ENCODE measurements at places on chromosomes 7 and 10.

- DNase-seq, result no peak
These were observed 209.6 kb downstream of the EBF3 start for GRCh38 chr10:129754211-129755050.

DNA sequence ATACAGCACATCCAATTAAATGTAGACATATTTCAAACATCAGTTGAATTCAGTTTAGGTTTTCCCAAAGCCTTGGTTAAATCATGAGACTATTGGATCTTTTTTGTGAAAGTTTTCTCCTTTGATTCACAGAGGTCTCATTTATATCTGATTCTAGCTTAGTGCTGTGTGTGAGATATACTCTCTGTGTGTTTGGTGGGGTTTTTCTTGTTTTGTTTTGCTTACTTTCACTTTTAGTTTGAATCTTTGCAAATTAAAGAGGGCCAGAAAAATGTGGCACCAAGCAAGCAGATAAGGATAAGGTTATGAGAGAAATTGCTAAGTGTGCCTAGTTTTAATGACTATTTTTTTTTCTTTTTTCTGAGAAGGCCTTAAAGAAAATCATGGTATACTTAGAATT lies 12.6 kb upstream of the OR6B1 start:
- no peak for DNase-seq

- peak; percentile 70 for DNase-seq
These were observed 1.8 kb downstream of the FRAT2 start for GRCh38 chr10:97332591-97333350.

DNA sequence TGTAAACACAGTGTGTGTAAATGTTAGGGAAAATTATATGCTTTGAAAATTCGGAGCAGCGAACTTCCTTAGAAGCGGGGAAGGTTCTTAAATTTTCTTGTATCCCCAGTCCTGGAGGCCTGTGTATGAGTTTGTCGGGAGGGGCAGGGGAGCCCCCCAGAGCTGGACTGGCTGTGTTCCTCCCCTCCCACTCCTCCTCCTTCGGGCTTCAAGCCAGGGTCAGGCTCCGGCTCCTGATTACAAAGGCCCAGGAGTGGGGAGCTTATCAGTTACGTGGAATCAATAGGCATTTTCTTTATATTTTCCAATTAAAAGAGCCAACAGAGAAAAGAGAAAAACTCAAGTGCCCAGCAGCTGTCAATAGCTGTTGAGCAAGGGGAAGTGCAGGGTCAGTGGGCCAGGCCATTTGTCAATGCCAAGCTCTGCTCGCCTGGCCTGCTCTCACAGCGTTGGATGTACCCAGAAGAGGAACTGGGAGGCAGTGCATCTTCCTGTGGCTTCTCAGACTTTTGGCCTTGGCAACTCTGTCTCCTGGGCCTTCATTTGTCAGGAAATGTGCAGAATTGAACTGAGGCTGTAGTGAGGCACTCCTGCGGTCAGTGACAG lies 156.9 kb upstream of the PCBD1 start:
- no peak for DNase-seq

DNA sequence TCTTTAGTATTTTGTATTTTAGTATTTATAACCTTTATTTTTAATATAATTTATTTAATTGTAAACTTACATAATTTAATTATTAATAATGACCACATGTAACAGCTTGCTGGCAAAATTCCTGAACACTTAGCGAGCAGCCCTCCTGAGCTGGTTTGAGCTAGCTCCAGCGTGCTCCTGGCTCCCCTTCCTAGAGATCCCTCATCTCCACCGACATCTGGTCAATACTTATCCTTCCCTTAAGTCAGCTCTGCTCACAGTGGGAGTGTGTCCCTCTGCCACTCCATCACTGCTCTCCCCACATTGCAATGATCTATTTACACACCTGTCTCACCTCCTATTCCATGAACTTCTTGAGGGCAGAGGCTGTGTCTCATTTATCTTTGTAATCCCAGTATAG lies 20.6 kb upstream of the TBXAS1 start:
- no peak for DNase-seq

DNA sequence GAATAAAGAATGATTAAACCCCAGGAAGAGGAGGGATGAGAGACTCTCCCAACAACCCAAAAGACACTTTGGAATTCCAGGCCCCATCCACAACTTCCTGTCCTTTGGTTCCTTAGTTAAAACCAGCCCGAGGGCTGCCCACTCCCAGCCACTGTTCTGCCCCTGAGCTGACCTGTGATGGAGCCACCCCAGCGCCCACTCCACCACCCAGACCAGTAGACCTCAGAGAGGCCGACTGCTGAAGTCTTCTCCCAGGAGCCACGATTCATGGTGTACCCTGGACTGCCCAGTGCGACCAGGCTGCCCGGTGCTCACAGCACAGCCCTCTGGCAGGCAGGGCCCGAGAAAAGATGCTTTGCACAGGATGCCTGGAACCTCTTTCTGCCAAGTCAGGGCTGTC lies 6.7 kb downstream of the VSTM4 start:
- DNase-seq, result no peak

- no peak for DNase-seq
These were observed 710.1 kb upstream of the KCND2 start for GRCh38 chr7:119562839-119563238.

GRCh38 chr7:116169060-116169459 lies 41.3 kb upstream of the TES start:
- DNase-seq, result no peak

DNA sequence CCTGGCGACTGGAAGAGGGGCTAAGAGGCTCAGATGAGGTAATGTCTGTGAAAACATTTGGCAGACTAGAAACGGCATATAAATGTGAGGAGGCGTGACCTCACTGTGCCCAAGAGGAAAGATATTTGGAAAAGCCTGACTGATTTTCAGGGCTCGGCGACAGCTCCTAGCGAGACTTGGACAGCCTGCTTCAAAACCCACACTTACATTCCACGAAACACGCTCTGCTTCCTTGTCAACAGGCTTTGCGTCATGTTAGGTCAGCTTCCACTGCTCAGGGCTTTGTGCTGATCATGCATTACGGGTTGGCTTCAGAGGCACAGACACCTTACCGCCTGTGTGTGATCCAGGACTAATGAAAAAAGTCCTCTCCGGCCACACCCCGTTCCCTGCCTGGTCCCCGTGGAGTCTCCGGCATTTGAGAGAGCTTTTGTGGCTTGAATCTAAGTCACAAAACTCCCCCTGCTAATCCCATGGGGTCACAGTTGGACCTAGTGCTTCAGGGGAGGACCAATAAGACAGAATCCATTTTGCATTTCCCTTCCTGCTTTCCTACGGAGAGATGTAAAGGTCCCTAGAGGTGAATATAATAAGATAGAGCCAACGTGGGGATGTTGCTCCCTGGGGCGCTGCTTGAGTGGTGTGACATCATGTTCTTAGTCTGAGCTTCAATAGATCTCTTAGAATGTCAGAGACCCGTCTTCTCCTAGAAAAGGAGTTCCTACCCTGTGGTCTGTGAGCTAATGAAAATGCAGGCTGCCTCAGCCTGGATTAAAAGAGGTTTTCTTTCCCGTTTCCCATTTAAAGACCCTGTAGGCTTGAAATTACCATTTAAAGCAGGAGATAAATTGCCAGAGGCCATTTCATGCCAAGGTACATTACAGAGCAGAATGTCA lies 25.5 kb downstream of the FGFBP3 start:
- no peak for DNase-seq

GRCh38 chr7:158073845-158074840 lies 513.5 kb downstream of the PTPRN2 start:
- no peak for DNase-seq

- no peak for DNase-seq
These were observed 5.6 kb downstream of the GIMAP1 start for GRCh38 chr7:150721970-150722373.

DNA sequence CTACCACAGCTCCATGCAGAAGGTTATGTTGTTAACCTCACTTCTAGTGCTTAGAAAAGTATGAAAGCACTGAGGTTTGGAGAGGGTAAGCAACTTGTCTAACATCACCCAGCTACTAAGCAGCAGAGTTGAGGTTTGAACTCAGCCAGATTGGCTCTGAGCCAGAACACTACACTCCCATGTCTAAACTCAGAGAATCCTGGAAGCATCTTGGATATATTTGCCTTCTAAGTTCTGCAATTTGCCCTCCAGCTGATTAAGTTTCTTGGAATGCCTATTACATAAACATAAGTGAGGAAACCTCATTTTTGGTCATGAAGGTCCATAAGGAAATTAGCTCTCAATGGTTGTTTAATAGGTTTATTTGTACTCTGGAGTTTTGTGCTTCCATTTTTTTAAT lies 78.1 kb upstream of the PHYHIPL start:
- DNase-seq, result no peak

DNA sequence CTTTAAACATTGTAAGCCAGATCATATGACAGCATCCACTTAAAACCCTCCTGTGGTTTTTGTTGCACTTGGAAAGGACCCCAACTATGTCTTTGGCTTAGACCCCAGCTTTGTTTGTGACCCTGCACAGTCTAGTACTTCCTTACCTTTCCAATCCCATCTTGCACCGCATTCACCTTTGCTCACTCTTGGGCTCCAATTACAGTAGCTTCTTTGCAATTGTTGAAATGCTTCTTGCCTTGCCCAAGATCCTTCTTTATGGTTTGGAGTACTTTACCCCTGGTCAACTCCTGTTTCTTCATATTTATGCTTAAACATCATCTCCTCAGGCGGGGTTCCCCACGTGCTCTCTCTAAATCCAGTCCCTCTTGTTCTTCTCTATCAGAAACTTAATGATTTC lies 162.6 kb downstream of the PTEN start:
- no peak for DNase-seq

DNA sequence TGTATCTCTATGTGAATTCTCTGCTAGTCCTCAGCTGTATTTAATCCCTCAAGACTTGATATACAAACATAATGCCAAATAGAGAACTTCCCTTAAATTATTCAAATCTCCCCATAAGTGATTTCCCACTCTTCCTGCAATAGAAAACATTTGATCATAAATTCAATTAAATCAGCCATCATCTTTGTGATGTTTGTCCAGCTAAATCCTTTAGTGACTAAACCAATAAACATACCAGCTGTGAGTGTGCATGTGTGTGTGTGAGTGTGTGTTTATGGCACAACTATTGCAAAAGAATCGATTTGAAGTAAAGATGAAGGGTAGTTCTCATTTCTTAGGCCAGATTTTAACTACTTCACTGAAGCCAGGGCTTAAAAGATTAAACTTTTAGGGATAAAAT lies 175.5 kb upstream of the FZD1 start:
- no peak for DNase-seq

GRCh38 chr10:110192552-110192951 lies 14.9 kb upstream of the MXI1 start:
- no peak for DNase-seq

DNA sequence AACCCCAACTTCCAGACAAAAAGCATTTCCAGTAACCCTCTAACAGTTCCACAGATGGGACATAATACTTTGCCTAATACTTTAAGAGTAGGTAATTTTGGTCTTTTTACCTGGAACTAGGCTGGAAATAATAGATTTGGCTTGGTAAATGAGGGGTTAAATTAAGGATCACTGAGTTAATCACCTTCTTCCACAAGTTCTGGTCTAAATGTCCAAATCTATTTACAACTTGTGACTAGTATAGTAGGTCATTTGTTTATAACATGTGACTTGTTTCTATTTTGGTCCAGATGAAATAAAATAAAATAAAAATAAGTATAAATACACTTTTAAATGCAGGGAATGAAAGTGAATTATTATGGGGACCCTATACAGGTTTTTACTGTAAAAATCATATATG lies 80.1 kb downstream of the PRKCQ start:
- no peak for DNase-seq

GRCh38 chr7:158488181-158488971 lies 99.2 kb downstream of the PTPRN2 start:
- no peak for DNase-seq

GRCh38 chr7:32119790-32120196 lies 49.6 kb upstream of the PDE1C start:
- DNase-seq, result no peak

DNA sequence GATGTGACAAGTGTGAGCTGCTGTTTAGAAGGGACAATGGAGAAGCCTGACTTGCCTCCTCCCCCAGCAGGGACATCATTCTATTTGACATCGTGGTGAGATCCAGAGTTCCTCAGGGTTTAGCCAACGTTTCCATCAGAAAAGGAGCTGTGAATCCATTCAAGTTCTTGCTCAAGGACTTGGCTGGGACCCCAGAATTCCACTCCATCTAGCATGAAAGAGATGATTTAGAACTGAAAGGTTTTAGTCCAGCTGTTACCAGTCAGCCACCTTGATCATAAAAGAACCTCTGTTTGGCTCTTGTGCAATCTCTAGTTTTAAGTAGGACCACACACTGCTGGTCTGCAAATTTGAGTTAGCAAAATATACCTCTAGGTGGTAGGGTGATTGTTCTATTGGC lies 337.6 kb downstream of the FRMD4A start:
- no peak for DNase-seq

DNA sequence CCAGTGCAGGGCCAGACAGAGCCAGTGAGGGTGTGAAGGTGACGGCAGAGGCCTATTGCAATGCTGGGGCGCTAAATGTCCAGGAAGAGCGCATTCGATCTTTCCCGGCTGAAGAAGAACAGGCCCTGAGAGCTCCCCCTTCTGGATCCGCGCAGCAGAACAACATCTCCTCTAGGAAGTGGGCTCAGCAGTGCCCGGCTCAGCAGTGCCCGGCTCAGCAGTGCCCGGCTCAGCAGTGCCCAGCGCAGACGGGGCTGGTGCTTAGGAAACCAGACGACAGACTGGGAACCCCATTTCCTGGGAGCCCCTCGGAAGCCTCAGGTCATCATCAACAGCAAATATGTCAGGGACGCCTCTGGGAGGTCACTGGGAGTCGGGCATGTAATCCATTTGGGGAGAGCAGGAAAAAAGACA lies 4.7 kb upstream of the NOS3 start:
- peak; percentile 64 for DNase-seq

GRCh38 chr10:44370731-44371248 lies 14.1 kb downstream of the CXCL12 start:
- no peak for DNase-seq

DNA sequence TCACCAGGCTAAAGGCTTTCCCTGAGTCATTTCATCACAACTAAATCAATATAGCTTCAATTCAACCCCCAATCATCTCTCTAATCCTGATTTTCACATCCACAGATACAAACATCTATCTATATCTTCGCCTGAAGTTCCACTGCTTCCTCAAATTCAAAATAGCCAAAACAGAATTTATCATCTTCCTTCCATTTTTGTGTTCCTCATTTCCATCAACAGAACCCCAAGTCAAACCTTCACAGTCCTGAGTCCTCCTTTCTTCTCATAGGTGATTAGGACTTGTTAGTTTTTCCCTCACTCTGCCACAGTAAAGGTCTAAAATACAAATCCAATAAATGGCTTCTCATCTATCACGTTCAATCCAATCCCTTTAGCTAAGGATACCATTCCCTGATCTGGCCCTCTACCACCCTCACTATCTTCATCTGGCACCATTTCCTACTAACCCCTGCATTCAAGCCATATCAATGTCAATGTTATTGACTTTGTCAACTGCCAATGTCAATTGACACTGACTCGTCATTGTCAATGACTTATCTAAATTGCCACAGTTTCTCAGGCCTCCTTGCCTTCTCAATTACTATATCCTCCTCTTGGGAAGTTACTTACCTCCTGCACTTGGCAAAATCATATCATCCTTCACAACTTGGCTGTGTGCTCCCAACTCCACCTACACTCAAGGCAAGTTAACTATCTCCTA lies 2.6 kb downstream of the HYCC1 start:
- DNase-seq, result no peak
